ENCODE measurements at places on chromosomes 4 and X.

GRCh38 chrX:101203761-101204351, 15.7 kb upstream of the DRP2 start:
- DNase-seq: no peak
- no peak overlapping the region for H3K4me3 ChIP-seq
- no peaks in the 10 kb centered on the region for H3K36me3 ChIP-seq

DNA sequence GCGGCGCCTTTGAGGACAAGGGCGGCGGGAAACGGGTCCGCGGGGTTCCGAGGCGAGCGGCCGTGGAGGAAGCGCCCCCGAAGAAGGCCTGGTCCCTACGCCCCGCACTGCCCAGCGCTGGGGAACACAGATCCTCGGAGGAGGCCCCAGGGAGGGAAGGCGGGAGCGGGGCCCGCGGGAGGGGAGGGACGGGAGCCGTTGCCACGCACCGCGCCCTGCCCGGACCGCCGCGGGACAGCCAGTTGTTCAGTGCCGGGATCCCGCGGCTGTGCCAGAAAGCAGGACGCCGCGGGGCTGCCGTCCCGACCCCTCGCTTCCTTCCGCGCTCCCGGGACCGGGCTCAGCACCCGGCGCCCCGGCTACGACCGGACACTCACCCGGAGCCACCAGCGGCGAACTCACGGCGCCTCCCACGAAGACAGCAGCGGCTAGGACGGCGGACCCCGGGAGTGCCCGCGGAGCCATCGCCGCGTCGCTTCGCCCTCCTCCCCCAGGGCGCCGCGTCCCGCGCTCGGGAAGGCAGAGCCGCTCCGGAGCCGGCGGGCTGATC, 278 bp downstream of the RELL1 start:
- no peaks in the 10 kb centered on the region for H3K27me3 ChIP-seq
- H3K27ac ChIP-seq: peak overlapping the region; percentile 90
- peak overlapping the region; percentile 88 for H3K4me3 ChIP-seq
- DNase-seq: no peak

- no peaks in the 10 kb centered on the region for H3K27me3 ChIP-seq
- H3K36me3 ChIP-seq: no peaks in the 10 kb centered on the region
- H3K4me1 ChIP-seq: no peaks in the 10 kb centered on the region
- no peak overlapping the region for H3K4me3 ChIP-seq
- H3K27ac ChIP-seq: no peak overlapping the region
Measured at GRCh38 chrX:63934160-63934559, 149.1 kb upstream of the ARHGEF9 start.

DNA sequence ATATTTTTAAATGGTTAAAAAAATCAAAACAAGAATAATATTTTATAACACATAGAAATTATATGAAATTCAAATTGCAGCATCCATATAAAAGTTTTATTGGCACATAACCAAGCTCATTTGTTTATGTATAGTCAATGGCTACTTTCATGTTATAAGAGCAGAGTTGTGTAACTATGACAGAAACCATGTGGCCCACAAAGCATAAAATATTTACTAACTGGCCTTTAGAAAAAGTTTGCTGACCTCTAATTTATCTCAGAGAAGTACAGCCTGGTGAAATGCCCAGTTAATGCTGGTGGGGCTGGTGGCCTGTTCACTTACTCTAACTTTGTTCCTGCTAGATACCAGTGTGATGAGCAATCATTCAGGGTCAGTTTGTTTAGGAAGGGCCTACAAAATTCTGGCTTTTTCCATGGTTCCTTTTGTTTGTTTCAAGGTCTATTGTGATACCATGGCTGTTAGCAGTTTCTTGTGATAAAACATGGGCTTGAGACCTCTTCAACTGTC, 104.6 kb downstream of the PPP1R2C start:
- no peaks in the 10 kb centered on the region for H3K27me3 ChIP-seq
- DNase-seq: no peak
- H3K27ac ChIP-seq: no peak overlapping the region
- no peak overlapping the region for H3K4me3 ChIP-seq
- H3K4me1 ChIP-seq: no peaks in the 10 kb centered on the region

DNA sequence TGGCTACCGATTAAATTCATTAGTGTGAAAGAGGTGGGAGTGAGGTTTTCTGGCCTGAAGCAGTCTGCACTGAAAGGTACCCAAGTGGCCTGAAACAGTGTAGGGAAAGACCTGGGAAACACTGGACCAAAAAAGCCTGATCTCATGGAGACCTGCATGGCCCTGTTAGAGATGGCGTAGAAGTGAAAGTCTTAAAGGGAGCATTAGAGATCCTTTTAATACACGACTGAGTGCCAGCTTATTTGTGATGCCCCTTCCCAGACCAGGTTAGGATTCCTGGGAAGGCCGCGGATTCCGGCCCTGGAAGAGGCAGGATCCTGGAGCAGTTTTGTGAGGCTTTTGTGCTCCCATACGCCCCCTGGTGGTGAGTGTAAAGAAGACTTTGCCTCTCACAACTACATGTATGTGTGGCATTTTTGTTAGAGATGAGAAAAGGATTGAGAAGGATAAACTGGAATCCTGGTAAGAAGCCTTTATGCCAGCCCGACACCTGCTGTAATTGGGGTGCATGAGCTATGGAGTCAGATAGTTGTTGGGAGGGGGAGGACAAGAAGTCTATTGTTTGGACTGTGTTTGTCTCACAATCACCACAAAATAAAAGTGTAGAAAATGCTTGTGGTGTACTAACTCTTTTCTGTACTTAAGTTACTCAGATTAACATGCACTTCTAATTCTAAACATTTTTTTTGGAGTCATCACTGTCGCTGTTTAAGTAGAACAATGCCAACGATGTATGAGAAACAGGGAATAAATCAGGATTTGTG, 54.0 kb downstream of the JADE1 start:
- DNase-seq: peak; percentile 83
- peaks cover 52% of the 10 kb centered on the region for H3K36me3 ChIP-seq
- H3K27me3 ChIP-seq: no peaks in the 10 kb centered on the region

DNA sequence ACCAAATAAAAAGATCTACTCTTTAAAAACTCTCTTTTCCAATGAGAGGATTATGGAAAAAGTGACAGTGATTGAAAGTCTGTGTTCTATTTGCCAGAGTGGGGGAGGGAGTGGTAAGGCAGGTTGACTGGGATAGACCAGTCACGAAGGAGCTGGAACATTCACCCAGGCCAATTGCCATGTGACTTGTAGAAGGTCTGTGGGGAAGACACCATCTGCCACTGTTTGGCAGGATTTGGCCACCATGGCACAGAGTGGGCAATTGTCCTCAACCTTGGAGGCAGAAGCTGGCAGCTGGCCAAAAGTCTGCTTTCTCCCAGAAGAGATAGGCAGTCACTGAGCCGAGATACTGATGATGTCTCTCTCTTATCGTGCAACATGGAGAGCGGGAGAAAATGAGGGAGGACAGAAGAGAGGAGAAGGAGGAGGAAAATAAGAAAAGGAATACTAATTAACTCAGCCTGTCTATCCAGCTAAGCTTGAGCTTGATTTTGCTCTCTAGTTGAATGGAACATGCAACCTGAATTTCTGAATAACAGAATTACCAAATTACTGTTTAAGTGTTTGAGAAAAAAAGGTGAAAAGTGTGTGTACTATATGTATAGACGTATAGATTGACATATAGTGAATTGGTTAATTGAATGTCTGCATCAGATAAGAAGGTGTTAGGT, 267.1 kb downstream of the ARHGAP24 start:
- peak overlapping the region; percentile 85 for H3K27ac ChIP-seq
- no peaks in the 10 kb centered on the region for H3K36me3 ChIP-seq

GRCh38 chrX:63740382-63740781, 44.6 kb downstream of the ARHGEF9 start:
- no peaks in the 10 kb centered on the region for H3K4me1 ChIP-seq
- H3K4me3 ChIP-seq: no peak overlapping the region
